Dorsolateral prefrontal cortex (tissue), 122 donors: ENCODE measurements at places on chromosomes 16 and 17.

GRCh38 chr17:75540923-75541503 lies 15.5 kb downstream of the LLGL2 start:
- no peak for DNase-seq

DNA sequence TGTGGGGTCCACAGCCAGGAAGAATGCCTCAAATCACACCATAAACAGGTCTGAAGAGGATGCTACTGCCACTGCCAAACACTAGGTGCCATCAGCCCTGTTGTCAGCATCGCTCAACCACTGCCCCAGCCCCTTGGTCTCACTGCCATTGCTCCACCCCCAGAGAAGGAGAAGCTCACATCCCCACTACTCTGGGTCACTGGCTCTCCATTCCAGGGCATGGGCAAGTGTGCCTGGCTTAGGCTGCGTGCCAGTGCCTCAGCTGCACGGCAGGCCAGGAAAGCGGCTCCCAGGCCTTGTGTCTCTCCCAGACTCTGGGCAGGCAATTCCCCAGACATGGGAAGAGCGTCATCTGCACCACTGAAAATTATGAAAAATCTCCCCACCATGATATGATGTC lies 1.2 kb upstream of the IGSF6 start:
- no peak for DNase-seq

- no peak for DNase-seq
Observed at GRCh38 chr17:40343219-40344119, 21.1 kb downstream of the GJD3 start.

- no peak for DNase-seq
Observed at GRCh38 chr16:23504453-23505179, 5.7 kb downstream of the GGA2 start.

GRCh38 chr17:38751808-38752307 lies 683 bp upstream of the PSMB3 start:
- DNase-seq = peak; percentile 88

DNA sequence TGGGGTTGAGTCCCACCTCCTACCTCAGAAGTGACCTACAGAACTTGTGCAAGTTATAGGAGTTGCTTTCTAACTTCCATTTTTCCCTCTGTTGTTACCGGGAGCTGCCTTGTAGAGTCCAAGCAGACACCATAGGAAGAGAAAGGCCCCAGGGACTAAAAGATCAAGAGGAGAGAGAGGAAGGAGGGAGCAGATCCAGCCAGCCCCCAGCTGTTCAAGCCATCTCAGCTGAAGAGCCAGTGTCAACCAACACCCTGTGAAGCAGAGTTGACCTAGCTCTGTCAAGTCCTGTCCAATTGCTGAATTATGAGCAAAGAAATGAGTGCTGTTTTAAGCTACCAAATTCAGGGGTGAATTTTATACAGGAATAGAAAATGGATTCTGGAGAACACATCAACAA lies 34.9 kb upstream of the CACNG4 start:
- no peak for DNase-seq

GRCh38 chr17:29588562-29589411 lies 661 bp downstream of the GIT1 start:
- peak; percentile 48 for DNase-seq

- no peak for DNase-seq
Observed at GRCh38 chr17:50986989-50987660, 121.0 kb upstream of the TOB1 start.

- no peak for DNase-seq
Observed at GRCh38 chr16:3904875-3905274, 24.4 kb upstream of the CREBBP start.

GRCh38 chr16:55555436-55555835 lies 11.0 kb upstream of the CAPNS2 start:
- no peak for DNase-seq

DNA sequence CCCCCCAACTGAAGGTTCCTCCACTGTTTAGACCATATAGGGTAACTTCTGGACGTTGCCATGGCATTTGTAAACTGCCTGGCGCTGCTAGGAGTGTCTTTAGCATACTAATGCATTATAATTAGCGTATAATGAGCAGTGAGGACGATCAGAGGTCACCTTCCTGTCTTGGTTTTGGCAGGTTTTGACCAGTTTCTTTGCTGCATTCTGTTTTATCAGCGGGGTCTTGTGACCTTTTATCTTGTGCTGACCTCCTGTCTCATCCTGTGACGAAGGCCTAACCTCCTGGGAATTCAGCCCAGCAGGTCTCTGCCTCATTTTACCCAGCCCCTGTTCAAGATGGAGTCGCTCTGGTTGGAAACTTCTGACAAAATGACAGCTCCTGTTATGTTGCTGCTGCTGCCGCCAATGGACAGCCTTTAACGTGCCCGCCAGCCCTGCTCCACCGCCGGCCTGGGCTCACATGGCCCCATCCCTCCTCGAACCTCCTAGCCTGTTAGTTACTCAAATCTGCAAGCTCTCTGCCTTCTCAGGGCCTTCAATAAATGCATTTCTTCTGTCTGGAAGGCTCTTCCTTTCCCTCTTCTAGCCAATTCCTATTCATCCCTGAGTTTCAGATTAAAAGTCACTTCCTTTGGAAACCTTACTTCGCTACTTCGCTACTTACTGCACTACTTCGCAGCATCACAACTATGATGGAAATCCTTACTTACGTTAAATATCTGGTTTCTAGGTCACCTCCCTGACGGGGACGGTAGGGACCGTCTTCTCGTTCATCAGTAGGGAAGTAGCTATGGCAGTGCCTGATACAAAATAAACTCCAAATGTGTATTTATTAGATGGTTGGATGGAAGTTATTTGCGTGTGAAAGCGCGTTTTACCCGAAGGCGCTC lies 640 bp upstream of the NAGLU start:
- no peak for DNase-seq

GRCh38 chr17:16589097-16589969 lies 20.3 kb upstream of the ZNF287 start:
- peak; percentile 90 for DNase-seq

DNA sequence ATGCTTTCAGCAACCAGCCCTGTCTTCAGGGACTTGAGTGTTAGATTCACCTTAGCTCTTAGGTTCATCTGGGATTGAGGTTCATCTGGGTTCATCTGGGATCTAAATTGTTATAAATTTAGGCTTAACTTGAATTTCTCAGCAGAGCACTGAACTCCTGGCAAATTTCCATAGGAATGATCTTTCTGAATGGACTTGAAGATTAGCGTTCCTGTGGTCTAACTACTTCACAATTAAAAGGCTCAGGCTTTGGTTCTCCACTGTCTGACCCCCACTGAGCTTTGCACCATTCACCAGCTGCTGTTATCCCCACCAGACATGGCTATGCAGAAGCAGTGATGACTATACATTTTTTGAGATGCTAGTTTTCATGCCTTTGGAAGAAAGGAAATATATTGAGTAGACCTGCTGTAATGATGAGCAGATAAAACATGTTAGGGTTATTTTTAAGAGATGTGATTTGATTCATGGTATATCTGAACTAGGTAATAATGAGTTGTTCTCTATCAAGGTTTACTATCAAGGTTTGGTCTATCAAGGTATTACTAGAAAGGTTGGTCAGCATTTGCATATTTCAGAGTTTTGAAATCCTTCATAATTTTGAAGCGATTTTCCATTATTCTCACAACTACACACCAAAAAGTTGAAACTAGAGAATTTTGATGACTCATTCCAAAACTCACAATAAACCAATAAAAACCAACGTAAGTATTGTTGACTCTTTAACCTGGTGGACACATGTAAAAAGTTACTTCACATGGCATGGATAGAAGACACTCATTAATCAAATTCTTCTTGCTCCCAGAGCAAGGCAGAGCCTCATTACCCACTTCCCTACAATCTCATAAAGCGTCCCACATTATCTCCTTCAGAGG lies 71.7 kb downstream of the SNX11 start:
- DNase-seq = no peak

GRCh38 chr16:82756283-82756599 lies 129.5 kb downstream of the CDH13 start:
- DNase-seq = no peak

- no peak for DNase-seq
Observed at GRCh38 chr16:12066823-12067222, 90.3 kb downstream of the SNX29 start.

DNA sequence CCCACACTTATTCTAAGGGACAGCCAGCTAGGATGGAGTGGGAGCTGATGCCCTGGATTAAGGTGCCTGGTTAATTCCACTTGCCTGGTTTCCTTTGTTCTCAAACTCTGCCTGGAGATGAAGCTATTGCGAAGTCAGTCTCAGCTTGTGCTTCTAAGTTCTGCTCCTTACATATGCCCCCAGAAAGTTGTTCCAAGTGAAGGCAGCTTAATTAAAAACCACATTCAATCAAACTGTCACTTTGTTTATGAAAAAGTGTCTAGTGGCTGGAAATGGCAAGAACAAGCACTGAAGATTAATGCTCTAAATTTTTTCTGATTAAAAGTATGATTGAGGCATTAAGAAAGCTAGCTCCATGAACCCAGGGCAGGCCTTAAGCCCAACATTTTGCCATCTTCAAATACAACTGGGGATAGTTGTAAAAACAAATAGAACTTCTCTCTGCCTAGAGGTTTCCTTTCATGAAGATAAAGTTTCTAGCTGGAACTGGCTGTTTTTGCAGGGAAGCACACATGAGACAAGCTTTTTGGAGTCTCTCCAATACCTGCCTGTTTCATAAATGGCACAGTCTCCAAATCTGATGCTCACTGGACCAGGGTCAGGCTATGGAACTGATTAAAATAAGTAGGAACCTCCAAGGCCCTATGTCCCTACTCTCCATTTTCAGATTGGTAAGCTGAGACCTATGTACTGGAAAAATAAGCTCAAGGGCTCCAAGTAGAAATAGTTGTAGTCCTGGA lies 100.9 kb downstream of the GRIN2A start:
- DNase-seq = no peak

DNA sequence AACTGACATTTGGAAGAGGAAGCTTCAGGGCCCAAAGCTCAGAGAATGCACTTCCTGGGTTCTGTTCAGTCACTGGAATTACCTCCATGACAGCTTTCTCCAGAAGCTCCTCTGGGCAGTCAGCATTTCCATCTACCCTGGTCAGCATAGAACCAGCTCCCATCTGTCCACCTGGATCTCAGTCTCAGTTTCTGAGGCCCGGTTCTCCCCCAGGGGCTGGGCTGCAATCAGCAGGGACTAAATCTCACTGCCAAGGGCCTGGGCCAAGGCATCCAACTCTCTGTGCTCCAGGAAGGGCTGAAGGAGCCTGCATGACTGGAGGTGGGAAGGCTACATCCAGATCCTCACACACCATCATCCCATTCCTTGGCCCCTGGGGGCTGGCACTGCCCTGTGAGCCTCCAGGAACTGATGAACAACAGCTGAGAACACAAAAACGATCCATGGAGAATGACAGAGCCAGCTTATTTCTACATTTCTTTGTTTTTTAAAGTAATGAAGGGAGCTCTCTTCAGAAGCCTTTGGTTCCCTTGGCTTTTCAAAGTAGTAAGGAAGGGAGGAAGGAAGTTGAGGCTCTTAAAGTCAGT lies 66.3 kb upstream of the MRTFB start:
- DNase-seq = no peak

DNA sequence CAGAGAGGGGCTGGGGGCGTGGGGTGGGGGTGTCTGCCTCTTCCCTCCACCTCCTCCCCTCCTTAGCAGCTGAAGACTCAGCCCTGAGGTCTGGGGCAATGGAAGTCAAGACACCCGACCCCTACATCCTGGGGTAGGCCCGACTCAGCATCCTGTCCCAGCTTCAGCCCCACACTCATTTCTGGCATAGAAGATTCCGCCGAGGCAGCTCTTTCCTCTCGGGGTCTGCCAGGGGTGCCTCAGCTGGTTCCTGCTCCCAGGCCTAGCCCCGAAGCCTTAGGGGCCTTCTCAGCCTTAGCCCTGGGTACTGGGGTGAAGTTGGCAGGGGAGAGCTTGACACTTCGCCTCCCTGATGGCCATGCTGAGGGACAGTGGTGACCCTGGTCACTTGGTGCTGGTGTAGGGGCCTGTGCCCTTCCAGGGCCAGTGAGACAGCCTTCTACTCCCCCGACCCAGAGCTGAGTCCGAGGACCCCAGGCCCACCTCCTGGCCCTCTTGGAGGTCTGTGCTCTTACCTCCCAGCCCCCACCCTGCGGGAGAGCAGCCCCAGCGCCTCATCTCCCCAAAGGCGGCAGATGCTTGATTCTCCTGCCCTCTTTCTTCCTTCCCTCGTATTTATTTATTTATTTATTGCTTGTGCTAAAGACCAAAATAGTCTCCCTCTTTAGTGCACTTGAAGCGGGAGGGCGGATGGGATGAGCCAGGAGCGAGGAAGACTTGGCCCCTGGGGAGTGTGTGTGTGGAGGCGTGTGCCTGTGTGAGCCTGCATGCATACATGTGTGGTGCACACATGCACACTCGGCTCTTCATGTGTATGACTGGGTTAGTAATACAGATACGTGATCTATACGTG lies 42.5 kb downstream of the KCNJ12 start:
- DNase-seq = no peak

GRCh38 chr16:31105677-31106213 lies 2.4 kb upstream of the BCKDK start:
- peak; percentile 90 for DNase-seq

GRCh38 chr17:30524847-30525246 lies 47.6 kb downstream of the GOSR1 start:
- no peak for DNase-seq

GRCh38 chr16:85615014-85615851 lies 2.1 kb downstream of the GSE1 start:
- no peak for DNase-seq

GRCh38 chr16:31085873-31086628 lies 2.7 kb downstream of the PRSS53 start:
- DNase-seq = no peak

DNA sequence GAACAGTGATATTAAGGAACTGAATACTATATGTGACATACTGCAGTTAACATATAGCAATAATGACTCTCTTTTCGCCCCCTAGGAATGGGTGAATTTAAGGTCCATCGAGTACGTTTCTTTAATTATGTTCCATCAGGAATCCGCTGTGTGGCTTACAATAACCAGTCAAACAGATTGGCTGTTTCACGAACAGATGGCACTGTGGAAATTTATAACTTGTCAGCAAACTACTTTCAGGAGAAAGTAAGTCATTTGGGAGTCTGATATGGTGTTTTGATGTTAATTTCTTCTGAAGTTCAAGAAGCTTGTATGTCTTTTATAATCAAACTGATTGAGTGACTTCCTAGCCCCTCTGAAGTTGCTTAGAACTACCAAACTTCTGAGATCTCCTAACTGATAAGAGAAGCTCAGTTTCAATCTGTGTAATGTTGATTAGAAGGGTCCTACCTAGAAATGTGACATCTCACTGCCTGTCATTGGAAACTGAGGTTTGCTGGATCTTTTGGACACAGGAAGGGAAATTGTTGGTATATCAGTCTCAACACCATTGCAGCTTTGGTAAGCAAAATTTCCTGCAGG lies 1.0 kb downstream of the UTP4 start:
- DNase-seq = no peak

- DNase-seq = no peak
Observed at GRCh38 chr16:20676837-20677236, 20.6 kb downstream of the ACSM1 start.

GRCh38 chr17:40014375-40014980 lies 762 bp upstream of the CSF3 start:
- DNase-seq = no peak

GRCh38 chr17:70343114-70343513 lies 173.8 kb downstream of the KCNJ2 start:
- no peak for DNase-seq

GRCh38 chr16:84614073-84614459 lies 3.8 kb downstream of the COTL1 start:
- no peak for DNase-seq
